ENCODE measurements at places on chromosomes 7 and 10. TPM values are rescaled to one million over a fixed set of nuclear protein-coding genes. Genes with fewer than 3 reads are reported as not detected.

The SLC18A3 gene
- not detected for total RNA-seq

The DPP6 gene
- total RNA-seq: not detected

The STRIP2 gene
- 4.4 TPM for total RNA-seq

The VSTM2A gene
- not detected for total RNA-seq

The MCMBP gene
- 75.5 TPM for total RNA-seq

The AP4M1 gene
- total RNA-seq: 15.0 TPM

The HK1 gene
- 123 TPM for total RNA-seq

The C10orf67 gene
- total RNA-seq: not detected

The OR2A7 gene
- 2.2 TPM for total RNA-seq

The CYP26C1 gene
- total RNA-seq: 0.17 TPM

The FAM53B gene
- 33.0 TPM for total RNA-seq

The NCF1 gene
- 3.8 TPM for total RNA-seq

The NKX6-2 gene
- not detected for total RNA-seq

The ADAP1 gene
- 25.0 TPM for total RNA-seq

The CEP55 gene
- 45.9 TPM for total RNA-seq

The NPY4R gene
- not detected for total RNA-seq

The NANOS1 gene
- total RNA-seq: 0.45 TPM

The C10orf71 gene
- total RNA-seq: not detected

The DENND2A gene
- total RNA-seq: not detected

The GLI3 gene
- 0.75 TPM for total RNA-seq

The TMEM184A gene
- total RNA-seq: not detected

The MYO1G gene
- total RNA-seq: 382 TPM

The LRIT1 gene
- total RNA-seq: not detected

The OR2A12 gene
- not detected for total RNA-seq

The RAMP3 gene
- total RNA-seq: not detected

The GHRHR gene
- not detected for total RNA-seq

The SLC26A3 gene
- not detected for total RNA-seq

The POLR2J2 gene
- total RNA-seq: 19.0 TPM

The CAMK2B gene
- total RNA-seq: 0.11 TPM

The CYP3A7 gene
- not detected for total RNA-seq

The CNPY1 gene
- total RNA-seq: not detected

The AGFG2 gene
- 51.6 TPM for total RNA-seq

The CALML5 gene
- not detected for total RNA-seq

The UPK3BL2 gene
- 20.7 TPM for total RNA-seq

The PTPRN2 gene
- total RNA-seq: 4.5 TPM

The TMEM236 gene
- total RNA-seq: 0.08 TPM

The MET gene
- total RNA-seq: not detected

The OR2A42 gene
- total RNA-seq: not detected

The EVX1 gene
- not detected for total RNA-seq

The GBX1 gene
- not detected for total RNA-seq

The PIP gene
- total RNA-seq: not detected

The LEP gene
- total RNA-seq: not detected

The RAPGEF5 gene
- 0.72 TPM for total RNA-seq

The MMS19 gene
- 89.7 TPM for total RNA-seq

The ZC3HAV1L gene
- total RNA-seq: 17.4 TPM

The CPVL gene
- total RNA-seq: 0.75 TPM
